CD4-positive, CD25-positive, alpha-beta regulatory T cell (primary cell): ENCODE measurements at places on chromosomes 16 and 17.
A peak's percentile ranks its signal among the peaks of the same experiment; 100 is the strongest.

DNA sequence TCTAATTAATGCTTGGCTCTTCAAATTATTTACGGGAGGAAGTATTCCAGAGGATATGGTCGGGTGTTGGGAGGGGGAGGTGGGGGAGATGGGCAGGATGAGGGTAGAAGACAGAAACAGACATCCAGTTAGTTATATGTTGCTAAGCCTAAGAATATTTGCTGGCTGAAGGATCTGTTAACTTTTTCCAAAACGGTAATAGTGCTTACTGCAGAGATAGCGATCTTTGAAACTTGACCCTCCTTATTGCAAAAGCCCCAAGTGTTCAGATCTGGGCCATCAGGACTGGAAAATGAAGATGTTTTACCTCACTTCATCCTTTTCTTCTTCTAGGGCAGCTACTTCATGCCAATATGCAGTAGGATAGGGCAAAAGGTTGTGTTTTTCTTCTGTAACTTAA, 27.0 kb upstream of the MMD start:
- DNase-seq, result no peak

GRCh38 chr16:83686726-83687125, 121.1 kb upstream of the HSBP1 start:
- no peak for DNase-seq

DNA sequence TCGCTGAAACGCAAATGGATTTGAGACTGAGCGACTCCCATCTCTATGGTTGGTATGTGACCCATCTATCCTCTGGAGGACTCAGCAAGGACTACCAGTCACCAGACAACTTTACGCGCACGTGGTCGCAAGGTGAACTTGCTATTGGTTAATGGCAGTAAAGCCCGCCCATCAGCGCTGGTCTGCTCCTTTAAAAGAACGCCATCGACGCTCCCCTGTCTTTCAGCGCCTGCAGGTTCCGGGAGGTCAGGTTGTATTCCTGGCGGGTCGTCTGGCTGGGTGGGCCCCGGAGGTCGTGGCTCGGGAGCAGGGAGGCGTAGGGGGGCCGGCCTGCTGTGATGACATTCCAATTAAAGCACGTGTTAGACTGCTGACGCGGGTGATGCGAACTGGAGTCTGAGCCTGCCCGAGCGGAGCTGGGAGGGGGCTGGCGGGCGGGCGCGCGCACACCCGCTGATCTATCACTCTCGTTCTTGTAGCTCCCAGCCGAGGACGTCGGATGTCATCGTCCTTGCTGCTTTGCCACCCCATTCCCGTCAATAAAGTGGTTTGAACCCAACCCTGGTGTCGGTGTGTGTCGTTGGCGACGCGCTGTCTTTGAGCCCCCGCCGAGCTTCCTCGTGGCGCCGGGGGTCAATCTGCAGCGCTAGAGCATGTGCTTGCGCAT, 15.9 kb upstream of the ERN1 start:
- peak; percentile 93 for DNase-seq

DNA sequence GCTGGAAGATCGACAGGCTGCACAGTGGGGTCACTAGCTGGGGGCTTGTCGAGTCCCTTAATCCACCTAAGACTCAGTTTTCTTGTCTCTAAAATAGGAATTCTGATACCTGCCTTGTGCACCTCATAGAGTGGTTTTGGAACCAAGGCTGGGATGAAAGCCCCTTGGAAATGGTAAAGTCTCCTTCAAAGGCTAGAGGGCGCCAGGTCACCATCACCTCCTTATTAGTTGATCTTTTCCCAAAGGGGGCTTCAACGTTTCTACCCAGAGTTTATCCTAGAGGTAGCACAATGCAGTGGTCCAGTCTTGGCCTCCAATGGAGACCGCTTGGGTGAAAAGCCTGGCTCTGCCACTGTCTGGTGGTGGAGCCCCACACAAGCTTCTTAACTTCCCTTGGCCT, 158.2 kb downstream of the AIPL1 start:
- no peak for DNase-seq

- DNase-seq, result no peak
Measured at GRCh38 chr16:12917653-12918052, 16.3 kb downstream of the SHISA9 start.

GRCh38 chr17:59331929-59332748, 684 bp downstream of the YPEL2 start:
- DNase-seq, result peak; percentile 40

GRCh38 chr17:44281570-44281969, 13.6 kb upstream of the SLC4A1 start:
- no peak for DNase-seq

DNA sequence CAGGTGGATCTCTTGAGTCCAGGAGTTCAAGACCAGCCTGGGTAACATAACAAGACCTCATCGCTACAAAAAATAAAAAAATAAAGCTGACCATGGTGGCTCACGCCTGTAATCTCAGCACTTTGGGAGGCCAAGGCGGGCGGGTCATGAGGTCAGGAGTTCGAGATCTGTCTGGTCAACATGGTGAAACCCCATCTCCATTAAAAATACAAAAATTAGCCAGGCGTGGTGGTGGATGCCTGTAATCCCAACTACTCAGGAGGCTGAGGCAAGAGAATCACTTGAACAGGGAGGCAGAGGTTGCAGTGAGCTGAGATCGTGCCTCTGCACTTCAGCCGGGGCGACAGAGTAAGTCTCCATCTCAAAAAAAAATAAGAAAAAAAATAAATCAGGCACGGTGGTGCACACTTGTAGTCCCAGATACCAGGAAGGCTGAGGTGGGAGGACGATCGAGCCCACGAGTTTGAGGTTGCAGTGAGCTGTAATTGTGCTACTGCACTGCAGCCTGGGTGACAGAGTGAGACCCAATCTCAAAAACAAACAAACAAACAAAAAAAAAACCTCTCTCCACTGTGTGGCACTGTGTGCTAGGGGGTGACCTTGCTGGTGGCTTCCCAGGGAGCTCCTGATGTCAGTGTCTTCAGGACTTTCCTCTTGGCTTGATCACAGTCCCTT, 19.8 kb upstream of the MAPK3 start:
- no peak for DNase-seq

- DNase-seq, result no peak
Measured at GRCh38 chr17:47924785-47925677, 16.3 kb upstream of the PNPO start.

DNA sequence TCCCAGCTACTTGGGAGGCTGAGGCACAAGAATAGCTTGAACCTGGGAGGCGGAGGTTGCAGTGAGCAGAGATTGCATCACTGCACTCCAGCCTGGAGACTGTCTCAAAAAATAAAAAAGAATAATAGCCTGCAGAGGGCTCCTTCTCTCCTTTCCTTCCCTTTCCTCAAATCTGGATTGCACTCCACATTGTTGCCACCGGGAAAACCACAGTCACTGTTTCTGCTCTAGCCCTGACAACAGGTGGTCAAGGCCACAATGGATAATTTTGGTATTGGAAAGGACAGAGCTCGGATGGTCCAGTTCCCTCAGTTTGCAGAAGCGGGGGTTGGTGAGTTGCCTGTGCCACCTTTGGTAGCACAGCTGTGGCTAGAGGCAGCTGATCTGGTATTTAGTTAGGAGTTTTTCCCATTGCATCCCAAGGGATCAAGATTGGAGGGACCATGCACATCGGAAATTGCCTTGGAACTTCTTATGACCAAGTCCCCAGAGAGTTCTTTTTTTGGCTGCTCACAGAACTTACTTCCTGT, 44.7 kb upstream of the PRSS54 start:
- DNase-seq, result no peak

- peak; percentile 32 for DNase-seq
Measured at GRCh38 chr17:48825446-48826381, 5.1 kb upstream of the CALCOCO2 start.

DNA sequence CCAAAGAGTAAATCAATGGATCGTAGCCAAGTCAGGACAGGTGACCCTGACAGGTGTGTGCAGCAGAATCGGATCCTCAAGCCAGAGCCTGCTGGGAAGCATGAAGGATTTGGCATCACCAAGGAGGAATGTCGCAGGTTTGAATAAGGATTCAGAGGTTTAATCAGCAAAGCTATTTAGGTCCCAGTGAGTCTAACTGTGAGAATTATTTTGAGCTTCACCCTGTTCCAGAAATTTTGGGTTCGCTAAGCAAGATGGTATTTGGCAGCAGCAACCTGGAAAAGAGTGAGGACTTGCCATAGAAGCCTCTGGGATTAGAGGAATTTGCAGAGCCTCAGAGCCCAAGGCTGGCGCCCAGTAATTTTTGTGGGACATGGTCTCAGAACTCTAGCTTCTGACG, 173.0 kb downstream of the CCDC182 start:
- DNase-seq, result no peak

- no peak for DNase-seq
Measured at GRCh38 chr17:57536289-57536688, 208.8 kb downstream of the CCDC182 start.

DNA sequence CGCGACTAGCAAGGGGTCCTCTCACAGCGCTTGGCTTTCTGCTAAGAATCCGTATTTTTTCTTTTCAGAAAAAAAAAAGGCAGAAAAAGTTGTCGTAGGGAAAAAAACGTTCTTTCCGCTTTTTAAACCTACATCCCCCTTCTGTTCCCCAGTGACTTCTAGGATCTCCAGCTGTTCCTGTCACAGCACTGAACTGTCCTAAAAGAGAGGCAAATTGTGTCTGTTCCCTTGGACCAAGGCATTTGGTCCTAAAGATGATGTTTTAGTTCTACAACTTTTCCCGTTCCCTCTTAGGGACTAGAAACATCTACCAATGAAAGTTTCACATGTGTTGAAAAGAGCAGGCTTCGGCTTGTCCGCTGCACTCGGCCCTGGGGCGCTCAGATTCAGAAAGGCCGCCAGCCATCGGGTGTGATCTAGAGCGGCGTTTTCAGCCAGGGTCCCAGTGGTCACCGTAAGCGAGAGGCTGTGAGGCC, 100.7 kb upstream of the CHMP6 start:
- no peak for DNase-seq

- no peak for DNase-seq
Measured at GRCh38 chr17:37538981-37539659, 49.4 kb downstream of the DUSP14 start.

DNA sequence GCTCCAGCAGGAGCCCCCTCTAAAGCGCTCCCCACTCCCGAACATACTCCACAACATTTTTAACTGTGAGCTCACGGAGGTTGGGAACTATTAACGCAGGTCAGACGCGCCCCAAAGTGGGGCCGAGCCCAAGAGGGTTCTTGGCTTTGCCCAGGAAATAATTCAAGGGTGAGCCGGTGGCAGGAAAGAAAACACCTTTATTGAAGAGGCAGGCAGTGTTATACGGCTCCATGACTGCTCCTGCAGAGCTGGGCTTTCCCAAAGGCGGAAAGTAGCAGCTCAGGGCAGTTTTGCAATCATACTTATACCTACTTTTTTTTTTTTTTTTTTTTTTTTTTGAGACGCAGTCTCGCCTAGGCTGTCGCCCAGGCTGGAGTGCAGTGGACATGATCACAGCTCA, 6.2 kb downstream of the ADCY9 start:
- no peak for DNase-seq

DNA sequence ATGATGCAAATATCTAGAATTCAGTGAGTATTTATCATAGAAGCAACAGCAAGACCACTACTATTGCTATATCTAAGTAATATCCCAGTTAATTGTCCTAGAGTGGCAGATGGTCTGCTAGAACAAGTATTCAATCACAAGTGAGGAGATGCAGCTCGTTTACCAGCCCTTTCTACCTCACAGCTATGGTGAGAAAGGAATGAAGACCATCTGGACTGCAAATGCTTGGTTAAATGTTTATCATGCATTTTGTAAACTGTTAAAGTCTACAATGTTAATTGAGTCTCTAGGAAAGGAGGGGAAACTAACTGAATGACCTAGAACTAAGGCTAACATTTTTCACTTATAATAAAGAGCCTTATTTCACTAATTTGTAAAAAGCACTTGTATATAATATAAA, 52.5 kb downstream of the CNOT1 start:
- DNase-seq, result no peak

GRCh38 chr17:75454193-75454592, 2.2 kb upstream of the TMEM94 start:
- no peak for DNase-seq

- no peak for DNase-seq
Measured at GRCh38 chr17:43562679-43563599, 16.8 kb upstream of the ETV4 start.

GRCh38 chr16:69410219-69410990, 14.0 kb upstream of the CYB5B start:
- no peak for DNase-seq

- DNase-seq, result no peak
Measured at GRCh38 chr16:41439-42068, 11.9 kb downstream of the POLR3K start.

- DNase-seq, result no peak
Measured at GRCh38 chr17:31509805-31510177, 118.3 kb downstream of the RAB11FIP4 start.

GRCh38 chr16:29114574-29114973, 129.7 kb downstream of the LAT start:
- DNase-seq, result no peak

GRCh38 chr16:20327444-20328041, at the start of gene GP2:
TSS of gene GP2 (minus strand) at chr16:20327513. CDS start at chr16:20326431, 1,082 bp downstream.
- no peak for DNase-seq
